ENCODE measurements at places on chromosomes 3 and 15.

DNA sequence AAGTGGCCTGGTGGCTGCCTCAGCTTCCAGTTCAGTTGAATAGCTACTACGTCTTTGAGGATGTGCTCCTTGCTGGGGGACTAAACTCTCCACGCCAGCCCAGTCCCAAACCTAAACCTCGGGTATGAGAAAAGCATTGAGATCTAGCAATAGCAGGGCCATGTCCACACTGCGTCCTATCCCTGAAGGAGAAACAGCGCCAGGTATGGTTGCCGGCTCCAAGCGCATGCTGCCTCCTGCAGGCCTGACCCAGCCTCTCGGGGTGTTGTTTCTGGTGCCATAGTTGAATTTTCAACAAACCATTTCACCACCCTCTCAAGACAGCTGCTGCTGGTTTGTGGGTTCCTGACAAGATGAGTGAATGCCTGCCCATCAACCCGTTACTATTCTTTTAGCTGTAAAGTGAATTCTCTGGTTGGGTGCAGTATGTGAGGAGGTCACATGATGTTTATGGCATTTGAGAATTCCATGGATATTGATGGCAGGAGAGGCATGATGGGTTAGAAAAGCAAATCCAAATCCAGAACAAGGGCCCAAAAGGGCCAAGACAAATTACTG lies 13.0 kb upstream of the SLC28A1 start:
- no peak for DNase-seq

DNA sequence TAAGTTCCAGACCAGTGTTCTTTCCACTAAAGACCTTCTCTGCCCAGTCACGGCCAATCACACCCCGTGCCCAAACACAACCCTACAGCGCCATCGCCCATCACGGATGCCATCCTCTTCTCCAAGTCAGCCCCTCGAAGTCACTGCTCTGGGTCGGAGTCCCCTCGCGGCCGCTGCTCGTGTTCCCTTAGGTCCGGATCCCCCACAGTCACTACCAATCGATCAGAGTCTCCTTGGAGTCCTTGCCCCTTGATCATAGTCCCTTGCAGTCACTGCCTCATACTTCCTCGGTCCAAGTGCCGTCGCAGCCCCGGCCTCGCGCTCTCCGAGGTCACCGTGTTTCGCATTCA lies 461 bp downstream of the PCYT1A start:
- peak; percentile 24 for DNase-seq

DNA sequence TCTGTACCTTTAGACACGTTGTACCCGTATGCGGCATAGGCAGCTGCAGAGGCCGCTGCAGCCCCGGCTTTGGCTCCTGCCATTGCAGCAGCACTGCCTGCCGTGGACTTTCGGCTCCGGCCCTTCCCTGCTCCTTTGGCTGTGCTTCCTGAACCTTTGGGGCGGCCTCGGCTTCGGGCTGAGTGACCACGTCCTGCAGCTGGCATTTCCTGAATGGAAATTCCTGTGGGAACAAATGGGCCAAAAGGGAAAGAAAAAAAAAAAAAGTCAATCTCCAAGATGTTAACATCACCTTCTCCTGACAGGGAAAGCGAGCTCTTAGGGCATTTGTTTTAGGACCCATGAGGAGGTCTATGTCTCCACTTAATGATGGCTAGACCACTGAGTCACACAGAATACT lies 29.6 kb downstream of the CHAC1 start:
- peak; percentile 54 for DNase-seq

GRCh38 chr15:70243686-70244540 lies 146.2 kb upstream of the TLE3 start:
- no peak for DNase-seq

DNA sequence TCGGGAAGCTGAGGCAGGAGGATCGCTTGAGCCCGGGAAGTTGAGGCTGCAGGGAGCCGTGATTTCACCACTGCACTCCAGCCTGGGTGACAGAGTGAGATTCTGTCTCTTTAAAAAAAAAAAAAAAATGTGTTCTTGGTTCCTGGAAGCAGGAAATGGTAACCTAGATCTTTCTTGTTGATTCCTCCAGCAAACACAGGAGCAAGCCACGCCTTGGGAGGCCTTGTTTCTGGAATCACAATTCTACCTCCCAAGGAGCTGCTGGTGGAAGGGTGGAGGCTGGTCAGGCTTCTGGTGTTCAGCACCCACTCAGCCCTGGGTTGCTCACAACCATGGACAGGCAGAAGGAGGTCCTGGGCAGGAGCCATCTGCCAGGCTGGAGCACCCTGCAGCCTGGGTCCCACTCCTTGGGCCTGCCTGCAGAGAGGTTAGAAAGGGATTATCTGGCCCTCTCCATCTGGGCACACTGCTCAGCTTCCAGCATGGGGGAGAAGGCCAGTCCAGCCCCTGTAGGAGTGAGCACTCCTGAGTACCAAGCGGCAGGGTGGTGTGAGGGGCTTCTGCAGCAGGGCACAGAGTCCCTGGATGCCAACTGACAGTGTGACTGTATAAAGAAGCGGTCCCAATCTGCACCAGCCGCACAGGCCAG lies 65.6 kb downstream of the ABTB1 start:
- DNase-seq, result peak; percentile 82

Data from fibroblast of skin of back (primary cell).